ENCODE measurements at places on chromosomes 12 and 14.

DNA sequence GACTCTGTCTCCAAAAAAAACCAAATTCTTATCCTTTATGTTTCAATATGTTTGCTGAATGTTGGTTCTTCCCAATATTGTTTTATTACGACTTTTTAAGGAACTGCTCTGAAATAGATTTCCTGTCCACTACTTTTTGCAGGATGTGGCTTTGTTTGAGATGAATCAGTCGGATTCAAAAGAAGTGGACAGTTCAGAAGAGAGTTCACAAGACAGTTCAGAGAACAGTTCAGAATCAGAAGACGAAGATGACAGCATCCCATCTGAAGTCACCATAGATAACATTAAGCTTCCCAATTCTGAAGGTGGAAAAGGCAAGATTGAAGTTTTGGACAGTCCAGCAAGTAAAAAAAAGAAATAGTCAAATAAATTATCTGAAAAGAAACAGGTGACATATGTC is 8.2 kb downstream of the NOPCHAP1 start:
- no peak for DNase-seq

DNA sequence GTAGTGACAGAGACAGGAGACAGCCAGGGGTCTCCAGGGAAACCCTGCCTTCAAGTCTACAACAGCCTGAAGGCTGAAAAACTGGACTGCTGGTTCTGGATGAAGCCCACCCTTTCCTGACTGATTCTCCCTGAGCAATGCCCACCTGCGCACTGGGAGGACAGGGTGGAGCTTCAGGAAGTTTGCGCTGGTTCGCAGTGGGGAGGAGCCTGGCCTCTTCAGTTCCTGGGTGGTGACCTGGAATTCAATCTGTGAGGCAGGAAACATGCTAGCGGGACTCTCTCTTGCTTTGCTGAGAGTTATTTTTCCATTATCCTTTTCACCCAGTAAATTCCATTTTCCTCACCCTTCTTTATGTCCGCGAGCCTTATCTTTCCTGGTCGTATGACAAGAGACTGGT is 600.8 kb downstream of the TRHDE start:
- DNase-seq: no peak

GRCh38 chr12:109264095-109264942 is 44.8 kb downstream of the FOXN4 start:
- DNase-seq: peak; percentile 63

- DNase-seq: no peak
Measured at GRCh38 chr14:74620497-74620921, 8.5 kb upstream of the LTBP2 start.

- DNase-seq: no peak
Measured at GRCh38 chr12:554001-554285, 94.2 kb downstream of the B4GALNT3 start.

DNA sequence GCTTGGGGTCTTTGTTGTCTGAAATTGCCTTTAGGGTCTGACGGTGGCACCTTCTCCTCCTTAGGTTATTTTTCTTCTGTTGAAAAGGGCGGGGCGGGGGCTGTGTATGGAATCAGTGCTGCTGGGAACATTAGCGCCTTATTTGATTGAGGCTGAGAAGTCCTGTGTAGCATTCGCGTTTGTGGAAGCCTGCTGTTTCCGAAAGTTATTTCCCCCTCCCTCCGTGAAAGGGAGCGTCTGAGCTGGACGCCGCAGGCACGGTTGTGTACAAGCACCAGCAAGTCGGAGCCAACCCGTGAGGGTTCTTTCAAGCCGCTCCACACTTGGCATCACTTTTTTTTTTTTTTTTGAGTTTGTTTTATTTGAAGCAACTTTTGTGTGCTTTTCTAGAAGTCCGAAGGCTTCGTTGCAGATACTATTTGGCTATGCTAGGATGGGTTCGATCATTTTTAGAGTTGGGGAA is 1.1 kb downstream of the SYNE2 start:
- DNase-seq: peak; percentile 31

DNA sequence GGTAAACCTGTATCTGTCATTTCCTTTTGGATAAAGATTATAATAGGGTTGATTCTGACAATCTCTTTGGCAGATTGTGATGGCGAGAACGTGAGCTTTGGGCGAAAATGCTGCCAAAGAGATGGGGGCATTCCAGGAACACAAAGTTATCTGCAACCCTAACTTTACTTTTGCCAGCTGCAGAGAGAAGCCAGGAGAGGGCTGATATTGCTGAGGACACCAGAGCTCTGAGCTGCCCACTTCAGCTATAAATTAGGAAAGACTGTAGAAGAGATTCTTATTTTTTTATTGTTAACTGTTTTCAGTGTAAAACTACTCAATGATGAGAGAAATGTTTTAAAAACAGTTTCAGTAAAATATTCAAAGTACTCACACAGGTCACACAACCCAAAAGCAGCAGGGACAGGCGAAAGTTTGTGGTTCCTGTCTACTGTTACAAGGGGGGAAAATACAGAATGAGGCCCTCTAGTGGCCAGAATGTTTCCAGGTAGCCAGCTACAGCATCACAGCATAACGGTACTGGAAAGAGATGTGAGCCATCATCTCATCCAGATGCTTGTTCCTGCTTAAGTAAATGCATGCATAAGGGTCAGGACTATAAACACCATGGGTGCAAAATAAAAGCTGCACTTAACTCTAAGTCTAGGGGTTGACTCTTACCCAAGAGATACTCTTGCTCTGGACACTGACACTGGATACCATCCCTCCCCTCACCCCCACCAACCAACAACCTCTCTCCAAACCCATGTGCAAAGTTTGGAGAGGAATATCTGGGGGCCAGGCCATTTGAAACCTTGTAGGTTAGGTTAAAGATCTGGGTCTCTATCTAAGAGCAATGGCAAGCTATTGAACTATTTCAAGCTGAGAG is 498.4 kb downstream of the RMST start:
- DNase-seq: no peak

GRCh38 chr12:79522257-79522988 is 168.3 kb downstream of the PAWR start:
- DNase-seq: peak; percentile 80

DNA sequence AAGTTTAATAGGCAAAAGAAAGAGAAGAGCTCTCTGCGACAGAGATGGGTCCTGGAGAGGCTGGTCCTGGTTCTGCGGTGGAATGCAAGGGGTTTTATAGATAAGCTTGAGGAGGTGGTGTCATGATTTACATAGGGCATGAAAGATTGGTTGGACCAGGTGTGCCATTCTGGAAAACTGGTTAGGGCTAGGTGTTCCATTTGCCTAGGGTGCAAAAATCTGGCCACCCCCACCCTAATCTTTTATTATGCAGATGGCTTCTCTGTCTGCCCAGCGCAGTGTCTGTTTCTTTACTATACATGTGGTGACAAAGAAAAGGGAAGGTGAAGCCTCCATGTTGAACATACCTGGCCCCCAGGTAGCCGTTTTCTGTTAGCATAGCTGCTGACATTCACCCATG is 65.4 kb downstream of the ERC1 start:
- no peak for DNase-seq

GRCh38 chr12:125614058-125614457 is 548.8 kb downstream of the AACS start:
- DNase-seq: no peak

DNA sequence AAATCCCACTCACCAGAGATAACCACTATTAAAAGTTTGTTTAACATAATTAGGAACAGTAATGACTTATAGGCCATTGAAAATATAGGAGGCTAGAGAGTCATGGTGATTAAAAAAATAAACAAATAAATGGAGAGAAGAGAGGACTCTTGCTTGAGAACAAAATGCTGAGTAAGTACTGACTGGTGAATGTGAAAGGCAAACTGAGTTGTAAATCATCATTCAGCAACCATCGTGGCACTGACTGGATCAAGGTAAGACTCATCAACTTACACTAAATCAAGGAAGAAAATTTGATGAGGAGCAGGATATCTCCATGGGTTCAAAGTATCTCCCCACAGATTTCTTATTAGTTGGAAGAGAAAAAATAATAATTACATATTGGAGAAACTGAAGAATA is 14.1 kb upstream of the YBX3 start:
- no peak for DNase-seq

DNA sequence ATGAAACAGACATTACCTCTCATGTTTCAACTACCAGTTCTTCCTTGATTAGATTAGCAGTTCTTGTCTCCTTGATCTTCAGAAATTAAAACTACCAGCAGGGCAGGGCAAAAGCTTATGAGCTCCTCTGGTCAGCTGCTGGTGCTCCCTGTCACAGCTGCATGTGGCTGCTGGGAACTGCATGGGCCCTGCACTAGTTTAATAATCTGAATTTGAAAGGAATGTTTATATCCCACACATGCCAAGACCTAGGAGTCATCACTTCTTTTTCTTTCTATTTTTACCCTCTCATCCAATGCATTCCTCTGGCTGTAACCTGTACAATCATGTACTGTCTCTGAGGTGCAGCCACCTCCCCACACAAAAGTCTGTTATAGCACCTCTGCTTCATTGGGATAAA is 73.9 kb downstream of the ARMH4 start:
- DNase-seq: no peak

DNA sequence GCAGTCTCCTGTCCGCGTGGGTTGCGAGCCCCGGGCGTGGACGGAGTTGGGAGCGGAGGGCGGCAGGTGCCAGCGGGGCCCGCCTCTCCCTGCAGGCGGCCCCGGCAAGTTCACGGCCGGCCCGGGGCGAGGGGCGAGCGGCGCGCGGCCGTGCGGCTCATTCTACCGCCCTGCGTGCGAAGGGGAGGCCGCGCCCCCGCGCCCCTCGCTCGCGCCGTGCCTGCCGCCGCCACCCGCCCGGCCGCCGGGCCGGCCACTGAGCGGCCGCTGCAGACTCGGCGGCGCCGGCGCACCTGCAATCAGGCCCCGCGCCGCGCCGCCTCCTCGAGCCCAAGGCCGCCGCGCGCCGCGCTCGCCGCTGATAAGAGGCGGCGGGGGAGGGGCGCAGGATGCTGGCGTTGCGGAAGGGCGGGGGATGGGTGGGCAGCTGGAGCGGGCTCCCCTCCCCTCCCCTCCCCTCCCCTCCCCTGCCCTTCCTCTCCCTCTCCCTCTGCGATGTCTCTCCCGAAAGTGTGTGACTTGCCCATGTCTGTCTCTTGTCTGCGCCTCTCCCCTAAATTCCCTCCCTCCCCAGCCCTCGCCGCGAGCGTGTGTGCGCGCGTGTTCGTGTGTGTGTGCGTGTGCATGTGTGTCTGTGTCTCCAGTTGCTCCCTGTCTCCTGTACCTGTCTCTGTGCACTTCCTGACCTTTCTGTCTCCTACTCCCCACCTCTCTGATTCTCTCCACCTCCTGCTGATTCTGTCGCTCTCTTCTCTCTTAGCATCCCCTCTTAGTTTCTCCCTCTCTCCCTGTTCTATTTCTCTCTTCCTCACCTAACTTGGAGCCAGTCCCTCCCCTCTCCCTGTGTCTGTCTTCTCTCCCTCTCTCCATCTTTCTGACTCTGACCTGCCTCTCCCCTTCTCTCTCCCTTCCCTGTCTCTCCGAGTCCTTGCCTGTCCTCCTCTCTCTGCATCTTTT is 768.1 kb upstream of the TBX3 start:
- peak; percentile 16 for DNase-seq

DNA sequence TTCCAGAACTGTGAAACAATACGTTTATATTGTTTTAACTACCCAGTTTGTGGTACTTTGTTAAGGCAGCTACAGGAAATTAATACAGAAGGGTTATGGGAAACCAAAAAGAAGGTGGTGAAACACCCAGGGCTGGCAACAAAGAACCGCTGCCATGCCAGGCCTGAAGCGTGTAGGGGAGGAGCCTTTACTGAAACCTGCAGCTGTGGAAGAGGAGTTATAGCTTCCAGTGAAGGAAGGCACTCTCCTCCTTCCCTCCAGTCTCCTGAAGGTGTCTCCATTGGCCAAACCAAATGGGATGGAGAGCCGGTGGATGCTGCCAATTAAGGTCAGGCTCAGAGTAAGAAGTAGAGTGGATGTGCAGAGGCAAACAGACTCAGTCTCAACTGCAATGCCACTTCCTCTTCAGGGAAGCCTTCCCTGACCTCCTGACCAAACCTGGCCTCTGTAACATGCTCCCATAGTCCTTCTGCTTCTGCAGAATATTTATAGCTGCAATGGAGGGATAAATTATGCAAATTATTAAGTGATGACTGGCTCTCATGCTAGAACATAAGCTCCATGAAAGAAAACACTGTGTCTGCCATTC is 168.3 kb downstream of the DAD1 start:
- DNase-seq: no peak

DNA sequence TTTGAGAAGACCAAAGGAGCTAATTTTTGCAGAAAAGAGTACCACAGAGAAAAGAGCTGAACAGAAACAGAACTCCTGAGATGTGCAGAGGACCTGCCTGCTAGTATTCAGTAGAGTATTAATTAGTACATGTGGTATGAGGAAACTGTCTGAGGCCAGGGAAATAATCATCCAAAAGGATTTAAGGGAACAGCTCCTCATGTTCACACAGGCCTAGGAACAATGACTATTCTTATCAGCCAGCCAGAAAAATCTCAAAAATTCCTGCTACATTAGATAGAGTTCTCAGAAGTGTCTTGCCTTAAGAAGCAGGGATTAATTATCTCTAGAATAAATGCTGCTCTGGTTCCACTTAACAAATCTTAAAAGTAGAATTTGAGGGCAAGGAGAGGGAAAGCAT is 36.4 kb downstream of the PKP2 start:
- no peak for DNase-seq

GRCh38 chr12:3493043-3493858 is 2.2 kb downstream of the PRMT8 start:
- DNase-seq: peak; percentile 75

- no peak for DNase-seq
Measured at GRCh38 chr12:74317078-74317601, 220.5 kb upstream of the ATXN7L3B start.

GRCh38 chr12:92413286-92413685 is 267.6 kb upstream of the BTG1 start:
- DNase-seq: no peak

- DNase-seq: no peak
Measured at GRCh38 chr12:94265539-94265938, 117.2 kb downstream of the PLXNC1 start.

- DNase-seq: no peak
Measured at GRCh38 chr12:38289396-38289795, 27.2 kb upstream of the ALG10B start.

All from cerebellum (tissue), 4 donors.